ENCODE measurements at places on chromosomes 3 and 15. TPM values are rescaled to one million over a fixed set of nuclear protein-coding genes. Genes with fewer than 3 reads are reported as not detected.

RBPMS2 gene
- polyA plus RNA-seq: 13.2 TPM

- no peak for DNase-seq
Measured at GRCh38 chr15:78069052-78069414, 8.5 kb downstream of the TBC1D2B start.

MUSTN1 gene
- not detected for polyA plus RNA-seq

DNA sequence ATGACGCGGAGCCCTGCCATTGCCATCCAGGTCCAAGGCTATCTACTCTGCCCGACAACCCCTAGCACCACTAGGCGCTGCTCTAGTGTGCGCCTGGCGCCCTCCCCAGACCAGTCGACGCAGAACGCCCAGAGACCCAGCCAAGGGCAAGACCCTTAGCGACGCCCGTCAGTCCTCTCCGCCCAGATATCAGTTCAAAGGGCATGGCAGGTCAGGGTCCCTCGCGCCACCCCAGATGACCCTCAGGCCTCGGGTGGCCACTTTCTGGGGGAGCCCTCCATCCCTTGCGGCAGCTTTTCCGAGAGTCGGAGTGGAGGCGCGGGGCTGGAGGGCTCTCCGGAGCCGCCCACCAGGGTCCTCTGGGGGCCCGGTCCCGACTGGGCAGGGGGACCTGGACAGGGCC is 371 bp upstream of the CLSTN2 start:
- DNase-seq: no peak

SPTSSB gene
- polyA plus RNA-seq: 2.8 TPM

All from right renal pelvis (tissue), 4 donors.